Large intestine (tissue), 12 donors: ENCODE measurements at places on chromosomes 16 and 17. TPM values are rescaled to one million over a fixed set of nuclear protein-coding genes. Genes with fewer than 3 reads are reported as not detected.

DNA sequence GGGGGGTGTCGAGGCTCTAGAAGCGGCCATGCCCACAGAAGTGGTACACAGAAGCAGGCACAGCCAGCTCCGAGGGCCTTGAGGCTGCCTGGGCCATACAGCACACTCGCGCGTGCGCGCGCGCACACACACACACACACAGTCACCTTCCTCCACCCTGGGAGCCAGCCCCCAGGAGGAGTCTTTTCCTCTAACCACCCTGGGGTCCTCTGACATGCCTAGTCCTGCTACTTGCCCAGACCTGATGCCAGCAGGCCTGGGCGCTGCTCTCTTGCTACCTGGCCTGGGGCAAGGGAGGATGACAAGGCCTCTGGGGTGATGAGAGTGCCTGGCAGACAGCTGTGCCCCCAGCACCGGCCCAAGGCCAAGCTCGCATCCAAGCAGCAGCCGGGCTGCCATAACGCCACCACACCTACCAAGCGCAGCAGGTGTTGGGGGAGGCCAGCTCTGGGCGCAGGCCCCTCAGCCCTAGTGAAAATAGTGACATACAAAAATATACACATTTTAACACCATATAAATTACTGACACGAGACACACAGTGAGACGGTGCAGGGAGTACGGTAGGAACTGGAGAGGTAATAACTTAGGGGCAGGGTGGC, 41.1 kb downstream of the TSC2 start:
- peaks cover 79% of the 10 kb centered on the region for H3K36me3 ChIP-seq
- no peak overlapping the region for H3K4me3 ChIP-seq
- DNase-seq, result no peak
- H3K27me3 ChIP-seq, result no peaks in the 10 kb centered on the region
- no peak overlapping the region for H3K27ac ChIP-seq
- peaks cover 22% of the 10 kb centered on the region for H3K4me1 ChIP-seq

DNA sequence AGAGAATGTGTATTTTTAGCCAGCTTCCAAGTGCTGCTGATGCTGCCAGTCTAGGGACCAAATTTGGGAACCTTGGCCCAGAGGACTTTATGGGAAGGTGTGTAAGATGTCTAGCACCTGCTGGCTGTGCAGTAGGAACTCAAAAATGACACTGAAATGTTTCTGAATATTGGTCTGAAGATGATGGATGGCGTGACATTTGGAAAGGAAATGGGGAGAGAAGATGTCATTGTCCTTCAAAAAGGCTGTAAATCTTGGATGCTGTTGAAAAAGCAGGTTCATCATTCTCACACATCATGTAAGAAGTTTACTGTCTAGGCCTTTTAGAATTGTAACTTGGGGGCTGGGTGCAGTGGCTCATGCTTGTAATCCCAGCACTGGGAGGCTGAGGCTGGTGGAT, 6.7 kb downstream of the EPN2 start:
- no peaks in the 10 kb centered on the region for H3K27me3 ChIP-seq
- peaks cover 2% of the 10 kb centered on the region for H3K36me3 ChIP-seq
- no peak for DNase-seq
- H3K27ac ChIP-seq, result no peak overlapping the region
- H3K4me1 ChIP-seq, result peaks cover 8% of the 10 kb centered on the region
- H3K4me3 ChIP-seq, result no peak overlapping the region

Gene KRT10
- 40.7 TPM for polyA plus RNA-seq

Gene KRTAP4-6
- polyA plus RNA-seq, result not detected

Gene HSF5
- polyA plus RNA-seq, result 0.07 TPM

GRCh38 chr16:4800290-4801041, 2.0 kb downstream of the ROGDI start:
- no peak overlapping the region for H3K4me3 ChIP-seq
- H3K27ac ChIP-seq, result peak overlapping the region; percentile 65
- peaks cover 43% of the 10 kb centered on the region for H3K36me3 ChIP-seq
- DNase-seq, result peak; percentile 76
- H3K27me3 ChIP-seq, result no peaks in the 10 kb centered on the region
- H3K4me1 ChIP-seq, result peaks cover 33% of the 10 kb centered on the region

Gene SEZ6L2
- 52.3 TPM for polyA plus RNA-seq

- peaks cover 27% of the 10 kb centered on the region for H3K4me1 ChIP-seq
- DNase-seq, result no peak
- H3K27ac ChIP-seq, result peak overlapping the region; percentile 86
- no peak overlapping the region for H3K4me3 ChIP-seq
- peaks cover 19% of the 10 kb centered on the region for H3K36me3 ChIP-seq
Measured at GRCh38 chr17:19671433-19671832, 22.9 kb downstream of the ALDH3A2 start.

GRCh38 chr17:31857920-31858641, 963 bp downstream of the COPRS start:
- H3K4me1 ChIP-seq, result peaks cover 9% of the 10 kb centered on the region
- no peak for DNase-seq
- H3K27me3 ChIP-seq, result no peaks in the 10 kb centered on the region
- H3K4me3 ChIP-seq, result peak overlapping the region; percentile 69

Gene PRAC2
- polyA plus RNA-seq, result not detected
